ENCODE measurements at places on chromosomes 11 and 22. TPM values are rescaled to one million over a fixed set of nuclear protein-coding genes. Genes with fewer than 3 reads are reported as not detected.
A peak's percentile ranks its signal among the peaks of the same experiment; 100 is the strongest.

The DUSP18 gene
- 2.7 TPM for total RNA-seq

DNA sequence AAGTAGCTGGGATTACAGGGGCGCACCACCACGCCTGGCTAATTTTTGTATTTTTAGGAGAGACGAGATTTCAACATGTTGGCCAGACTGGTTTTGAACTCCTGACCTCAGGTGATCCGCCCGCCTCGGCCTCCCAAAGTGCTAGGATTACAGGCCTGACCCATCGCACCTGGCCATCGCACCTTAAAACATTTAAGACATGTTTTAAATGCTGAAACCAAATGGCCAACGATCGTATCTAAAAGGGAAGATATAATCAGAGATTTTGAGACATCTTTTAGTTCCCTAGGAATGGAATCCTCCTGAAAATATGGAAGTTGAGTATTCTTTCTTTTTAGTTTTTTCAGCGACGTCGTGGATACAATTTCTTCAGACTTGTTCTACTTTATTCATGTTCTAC lies 21.8 kb upstream of the APOBEC3A start:
- no peak for DNase-seq

- DNase-seq: no peak
These were observed 31.9 kb downstream of the PPP2R1B start for GRCh38 chr11:111734101-111734953.

- no peak for DNase-seq
These were observed 42.5 kb upstream of the AQP11 start for GRCh38 chr11:77547047-77547836.

DNA sequence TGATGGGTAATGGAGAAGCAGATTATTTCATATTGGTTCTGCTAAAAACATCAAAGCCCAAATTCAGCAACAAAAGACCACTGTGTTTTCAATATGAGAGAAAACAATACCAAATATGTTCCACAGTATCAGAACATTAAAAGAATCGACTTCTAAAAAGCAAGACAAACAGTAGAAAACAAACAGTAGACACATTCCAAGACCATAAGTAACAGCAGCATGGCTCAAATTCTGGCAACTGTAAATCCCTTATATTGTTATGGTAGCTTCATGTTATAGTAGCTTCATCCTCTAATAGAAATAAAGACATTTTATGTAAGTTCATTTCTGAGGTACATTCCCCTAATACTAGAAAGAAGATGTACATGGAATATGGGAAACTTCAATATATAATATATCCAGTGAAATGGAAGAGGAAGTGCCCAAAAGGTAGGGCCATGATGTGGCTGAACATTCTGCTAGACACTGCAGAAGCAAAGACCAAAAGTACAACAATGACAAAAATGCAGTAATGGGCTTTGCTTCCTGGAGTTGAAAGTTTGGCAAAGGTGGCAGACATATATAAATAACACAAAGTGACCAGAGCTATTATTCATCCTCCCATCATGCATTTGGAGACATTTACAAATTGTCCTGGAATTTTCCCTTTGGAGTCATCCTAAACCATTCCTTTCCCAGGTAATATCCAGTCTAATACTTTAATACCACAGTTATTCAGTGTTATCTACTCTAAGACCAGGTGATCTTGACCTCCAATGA lies 299.9 kb downstream of the DCDC1 start:
- no peak for DNase-seq

DNA sequence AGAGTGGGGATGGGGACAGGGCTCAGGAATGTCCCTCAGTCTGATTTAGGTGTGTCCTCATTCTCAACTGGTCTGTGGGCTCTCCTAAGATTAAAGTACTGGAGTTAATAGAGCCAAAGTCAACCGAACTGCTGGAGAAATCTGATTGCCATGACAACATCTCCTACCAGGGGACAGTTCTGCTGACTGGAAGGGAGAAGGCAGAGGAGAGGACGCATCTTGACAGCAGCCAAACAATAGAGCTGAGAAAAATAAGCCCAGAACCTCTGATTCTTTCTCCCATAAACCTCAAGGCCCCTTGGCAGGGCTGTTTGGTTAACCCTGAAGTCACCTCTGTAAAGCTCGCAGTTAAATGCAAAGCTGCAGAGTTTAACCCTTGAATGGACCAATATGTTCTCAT lies 2.8 kb downstream of the KCTD14 start:
- peak; percentile 17 for DNase-seq

- DNase-seq: no peak
These were observed 9.6 kb upstream of the EMID1 start for GRCh38 chr22:29195964-29196666.

DNA sequence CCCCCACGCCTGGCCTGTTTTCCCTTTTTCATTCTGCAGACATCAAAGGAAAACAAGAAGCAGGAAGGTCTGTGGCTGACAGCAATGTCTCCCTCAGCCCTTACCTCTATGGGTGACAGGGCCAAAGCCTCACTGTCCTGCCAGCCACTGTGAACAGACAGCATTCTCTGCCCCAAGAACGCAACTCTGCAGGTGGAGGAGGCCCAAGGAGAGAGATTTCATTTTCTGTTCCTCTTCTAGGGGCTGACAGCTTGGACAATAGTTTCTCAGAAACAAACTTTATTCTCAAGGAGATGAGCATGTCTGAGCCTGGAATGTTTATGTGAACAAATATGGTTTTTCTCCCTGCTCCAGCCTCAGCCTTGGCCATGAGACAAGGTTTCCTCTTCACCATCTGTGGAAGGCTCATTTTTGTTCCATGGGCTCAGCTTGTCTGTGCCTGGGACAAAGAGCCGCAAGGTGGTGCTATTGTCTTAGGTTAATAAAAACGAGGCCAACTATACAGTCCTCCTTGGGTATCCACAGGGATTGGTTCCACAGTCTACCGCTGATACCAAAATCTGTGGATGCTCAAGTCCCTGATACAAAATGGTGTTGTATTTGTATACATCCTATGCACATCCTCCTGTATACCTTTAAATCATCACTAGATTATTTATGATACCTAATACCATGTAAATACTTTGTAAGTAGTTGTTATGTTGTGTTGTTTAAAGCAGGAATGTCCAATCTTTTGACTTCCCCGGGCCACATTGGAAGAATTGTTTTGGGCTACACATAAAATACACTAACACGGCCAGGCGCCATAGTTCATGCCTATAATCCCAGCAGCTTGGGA lies 5.8 kb downstream of the PIWIL3 start:
- DNase-seq: peak; percentile 86

The MMP1 gene
- not detected for total RNA-seq

DNA sequence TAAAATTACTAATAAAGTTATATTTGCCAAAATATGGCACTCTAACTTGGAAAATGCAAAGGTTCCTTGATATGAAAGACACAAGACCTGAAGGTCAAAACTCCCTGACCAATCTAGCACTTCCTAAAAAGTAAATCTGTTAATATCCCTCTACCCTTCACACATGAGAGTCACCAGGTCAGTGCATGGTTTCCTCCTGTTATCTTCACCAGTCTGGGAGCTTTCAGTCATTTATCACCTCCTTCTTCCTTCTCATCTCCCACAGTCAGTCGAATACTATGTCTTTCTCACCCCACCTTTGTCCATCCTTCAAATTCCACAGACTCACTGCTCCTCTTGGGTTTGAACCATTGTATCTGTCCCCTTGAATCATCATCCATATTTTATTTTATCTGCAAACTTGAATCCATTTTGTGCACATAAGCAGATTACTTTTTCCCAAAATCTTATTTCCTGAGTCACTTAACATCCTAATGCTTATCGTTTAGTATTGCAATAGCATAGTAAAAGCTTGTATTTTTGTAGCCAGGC lies 2.6 kb downstream of the HBE1 start:
- no peak for DNase-seq

DNA sequence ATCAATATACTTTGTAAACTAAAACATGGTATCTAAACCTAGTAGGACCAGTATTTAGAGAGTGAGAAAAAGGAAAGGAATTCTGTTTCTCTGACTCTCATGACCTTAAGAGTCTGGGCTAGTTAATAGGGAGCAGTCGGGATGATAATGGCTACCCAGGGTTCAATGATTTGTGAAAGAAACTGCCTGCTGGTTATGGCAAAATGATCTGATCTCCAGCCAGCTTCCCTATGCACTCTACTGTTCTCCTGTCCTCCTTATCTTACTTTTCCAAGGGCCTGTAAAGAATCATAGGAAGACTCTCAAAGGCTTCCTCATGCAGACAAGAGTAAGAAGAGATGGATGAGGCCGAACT lies 193.1 kb upstream of the PITPNB start:
- no peak for DNase-seq

GRCh38 chr11:104738918-104739317 lies 159.3 kb downstream of the CASP12 start:
- no peak for DNase-seq

DNA sequence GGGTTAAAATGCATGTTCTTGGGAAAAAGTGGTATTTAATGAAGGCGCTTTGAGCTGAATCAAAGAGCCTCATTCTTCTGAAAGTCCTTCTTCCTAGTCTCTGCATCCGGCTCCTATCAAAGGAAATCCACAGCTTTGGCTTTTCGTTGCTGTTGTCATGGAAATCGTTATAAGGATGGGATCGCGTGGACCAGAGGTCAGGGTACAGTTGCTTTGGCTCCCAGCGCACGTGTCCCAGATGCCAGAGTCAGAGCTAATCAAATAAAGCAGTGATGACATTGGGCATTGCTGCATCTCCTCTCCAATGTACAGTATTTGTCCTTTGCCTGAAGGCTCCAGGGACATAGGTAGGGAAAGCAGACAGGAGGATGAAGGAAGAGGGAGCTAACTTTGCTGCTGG lies 181.9 kb downstream of the MYO18B start:
- peak; percentile 35 for DNase-seq

GRCh38 chr22:36208162-36208765 lies 6.7 kb upstream of the APOL4 start:
- DNase-seq: no peak

GRCh38 chr11:95541715-95542114 lies 247.9 kb downstream of the FAM76B start:
- no peak for DNase-seq

DNA sequence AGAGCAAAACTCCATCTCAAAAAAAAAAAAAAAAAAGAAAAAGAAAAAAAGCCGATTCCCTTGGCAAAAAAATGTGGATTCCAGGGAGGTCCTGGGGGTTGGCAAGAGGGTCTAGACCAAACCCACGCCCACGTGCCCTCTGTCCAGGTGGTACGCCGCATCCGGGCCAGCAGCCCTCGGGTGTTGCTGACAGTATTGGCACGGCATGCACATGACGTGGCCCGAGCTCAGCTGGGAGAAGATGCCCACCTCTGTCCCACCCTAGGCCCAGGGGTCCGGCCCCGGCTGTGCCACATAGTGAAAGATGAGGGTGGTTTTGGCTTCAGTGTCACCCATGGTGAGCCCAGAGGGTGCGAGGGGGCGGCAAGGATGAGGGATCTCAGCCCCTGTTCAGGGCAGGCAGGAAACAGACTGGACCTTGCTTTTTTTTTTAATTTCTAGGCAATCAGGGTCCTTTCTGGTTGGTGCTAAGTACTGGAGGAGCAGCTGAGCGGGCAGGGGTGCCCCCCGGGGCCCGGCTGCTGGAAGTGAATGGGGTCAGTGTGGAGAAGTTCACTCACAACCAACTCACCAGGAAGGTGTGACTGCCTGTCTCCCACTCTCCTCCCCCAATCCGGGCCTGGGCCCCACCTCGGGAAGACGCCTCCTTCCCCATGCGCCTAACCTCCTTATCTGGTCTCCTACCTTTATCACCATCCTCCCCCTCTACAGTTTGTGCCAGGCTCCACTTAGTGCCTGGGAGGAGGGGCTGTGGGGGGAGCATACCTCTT lies 2.0 kb downstream of the NHERF4 start:
- no peak for DNase-seq

- peak; percentile 48 for DNase-seq
These were observed 673 bp upstream of the PANX2 start for GRCh38 chr22:50169774-50170341.

DNA sequence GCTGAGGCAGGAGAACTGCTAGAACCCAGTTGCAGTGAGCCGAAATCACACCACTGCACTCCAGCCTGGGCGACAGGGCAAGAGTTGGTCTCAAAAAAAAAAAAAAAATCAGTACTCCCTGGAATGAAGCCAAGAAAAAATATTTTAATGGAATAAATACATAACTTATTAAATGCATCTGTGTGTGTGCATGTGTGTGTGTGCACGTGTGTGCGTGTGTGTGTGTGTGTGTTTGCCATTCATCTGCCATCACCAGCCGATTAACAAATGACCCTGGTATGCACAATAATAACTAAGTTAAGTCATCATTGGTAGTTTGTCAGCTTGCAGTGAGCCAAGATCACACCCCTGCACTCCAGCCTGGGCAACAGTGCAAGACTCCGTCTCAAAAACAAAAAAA lies 35.0 kb upstream of the SCGB1A1 start:
- DNase-seq: no peak

GRCh38 chr11:125457814-125458343 lies 38.2 kb downstream of the FEZ1 start:
- peak; percentile 16 for DNase-seq

DNA sequence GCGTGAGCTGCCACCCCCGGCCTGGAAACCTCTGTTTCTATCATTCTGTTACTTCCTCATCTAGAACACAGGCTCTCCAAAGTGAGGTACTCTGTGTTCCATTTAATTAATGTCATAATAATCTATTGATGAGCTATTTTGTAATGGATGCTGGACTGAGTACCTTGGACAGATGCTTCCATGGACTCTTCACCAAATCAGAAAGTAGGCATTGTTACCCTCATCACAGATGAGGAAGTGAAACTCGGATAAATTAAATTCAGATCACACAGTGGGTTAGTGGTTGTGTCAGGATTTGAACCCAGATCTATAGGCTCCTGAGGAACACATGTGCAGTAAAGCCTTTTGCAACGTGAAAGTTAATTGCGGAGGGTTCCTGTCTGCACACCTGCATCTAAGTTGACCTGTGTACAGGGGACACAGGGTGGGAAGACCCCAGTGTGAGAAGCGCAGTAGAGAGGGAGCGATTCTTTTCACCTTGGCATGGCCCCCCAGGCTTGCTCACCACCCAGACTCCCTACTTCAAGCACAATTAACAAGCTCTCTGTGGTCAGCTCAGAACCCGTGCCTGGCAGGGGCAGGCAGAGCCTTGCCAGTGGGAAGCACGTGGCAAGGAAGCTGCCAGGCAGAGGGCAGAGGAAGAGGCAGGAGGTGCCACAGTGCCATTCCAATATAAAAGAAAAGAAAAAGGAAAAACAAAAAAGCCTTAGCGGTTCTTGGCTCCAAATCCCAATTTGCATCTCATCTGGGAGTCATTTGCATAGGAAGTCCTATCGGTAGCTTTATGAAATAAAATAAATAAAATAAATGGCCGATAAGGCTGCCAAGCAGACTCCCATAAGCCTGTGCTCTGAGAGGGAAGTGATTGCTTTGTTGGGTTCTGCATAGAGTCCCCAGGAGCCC lies 239.3 kb downstream of the GRIK4 start:
- no peak for DNase-seq

DNA sequence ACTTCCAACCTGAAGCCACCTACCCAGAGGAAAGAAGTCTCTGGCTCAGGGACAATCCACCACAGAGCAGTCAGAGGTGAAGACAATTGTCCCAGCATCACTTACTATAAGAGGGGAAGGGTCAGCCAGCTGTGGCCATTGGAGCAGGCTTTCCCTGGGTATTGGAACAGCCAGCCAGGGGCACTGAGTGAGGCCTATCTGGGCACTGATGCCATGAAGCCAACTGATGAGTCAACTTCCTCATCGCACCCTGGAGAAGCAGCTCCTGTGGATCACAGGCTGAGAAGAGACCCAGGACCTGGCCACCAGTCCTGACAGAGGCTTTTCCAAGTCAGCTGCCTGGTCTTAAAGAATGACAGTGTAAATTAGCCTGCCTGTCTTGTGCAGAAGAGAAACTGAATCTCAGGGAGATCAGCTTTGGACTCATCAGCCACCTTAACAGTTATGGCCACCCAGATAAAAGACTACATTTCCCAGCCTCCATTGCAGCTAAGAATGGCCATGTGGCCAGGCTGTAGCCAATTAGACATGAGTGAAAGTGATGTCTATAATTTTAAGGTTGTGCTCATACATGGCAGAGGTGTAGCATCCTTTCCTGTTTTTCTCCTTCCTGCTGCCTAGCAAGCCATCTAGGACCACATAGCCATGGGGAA lies 19.0 kb downstream of the CHST1 start:
- DNase-seq: peak; percentile 57

All from GM23338 (cell line).